ENCODE measurements at places on chromosomes 5 and 9. TPM values are rescaled to one million over a fixed set of nuclear protein-coding genes. Genes with fewer than 3 reads are reported as not detected.

OCLN gene
- 0.59 TPM for total RNA-seq

ANKS6 gene
- 11.3 TPM for total RNA-seq

ANKRD31 gene
- total RNA-seq: 0.14 TPM

LRRC70 gene
- total RNA-seq: 1.2 TPM

PCDHA9 gene
- total RNA-seq: under 0.01 TPM

RALGDS gene
- total RNA-seq: 40.5 TPM

SLC28A3 gene
- total RNA-seq: 0.59 TPM

GPR21 gene
- 0.97 TPM for total RNA-seq

CDH18 gene
- total RNA-seq: 2.7 TPM

PPIC gene
- total RNA-seq: 70.4 TPM

IL3 gene
- total RNA-seq: not detected

CERT1 gene
- total RNA-seq: 37.0 TPM

EEIG1 gene
- 20.0 TPM for total RNA-seq

ARRDC3 gene
- total RNA-seq: 56.8 TPM

ANKRD18A gene
- not detected for total RNA-seq

LURAP1L gene
- 9.0 TPM for total RNA-seq

WDR38 gene
- not detected for total RNA-seq

SLU7 gene
- total RNA-seq: 71.6 TPM

PCDHB7 gene
- total RNA-seq: 0.89 TPM

SAPCD2 gene
- total RNA-seq: 5.7 TPM

MARVELD2 gene
- 0.30 TPM for total RNA-seq

TEX10 gene
- 23.8 TPM for total RNA-seq

FAM219A gene
- 20.6 TPM for total RNA-seq

SGCD gene
- total RNA-seq: 12.7 TPM

SDHA gene
- 81.1 TPM for total RNA-seq

AK3 gene
- total RNA-seq: 51.1 TPM

PCSK1 gene
- total RNA-seq: not detected

DUSP1 gene
- total RNA-seq: 39.8 TPM

SLC27A6 gene
- total RNA-seq: under 0.01 TPM

DNM1 gene
- total RNA-seq: 14.2 TPM

SLC36A2 gene
- total RNA-seq: not detected

SLC6A18 gene
- total RNA-seq: not detected

TLX3 gene
- not detected for total RNA-seq

IL13 gene
- total RNA-seq: not detected

TNIP1 gene
- total RNA-seq: 190 TPM

CDX1 gene
- not detected for total RNA-seq
